PC-9 (cell line): ENCODE measurements at places on chromosomes 5 and 9. TPM values are rescaled to one million over a fixed set of nuclear protein-coding genes. Genes with fewer than 3 reads are reported as not detected.

The CACNA1B gene
- not detected in 2 replicates for total RNA-seq

The INSL6 gene
- not detected in 2 replicates for total RNA-seq

The IL17B gene
- total RNA-seq, result not detected in 2 replicates

The RAI14 gene
- total RNA-seq, result 133 and 145 TPM in 2 replicates

The PAEP gene
- total RNA-seq, result not detected in 2 replicates

The SPAG8 gene
- 0.48 and 1.0 TPM in 2 replicates for total RNA-seq

The MPDZ gene
- total RNA-seq, result 10.8 and 15.3 TPM in 2 replicates

The ITGA2 gene
- 24.7 and 35.8 TPM in 2 replicates for total RNA-seq

The ESM1 gene
- total RNA-seq, result 0.15 TPM in 1 of 2 replicates, not detected in the other

GRCh38 chr9:124868511-124869465 is 6.9 kb downstream of the ARPC5L start:
- DNase-seq, result peak; percentile 93

DNA sequence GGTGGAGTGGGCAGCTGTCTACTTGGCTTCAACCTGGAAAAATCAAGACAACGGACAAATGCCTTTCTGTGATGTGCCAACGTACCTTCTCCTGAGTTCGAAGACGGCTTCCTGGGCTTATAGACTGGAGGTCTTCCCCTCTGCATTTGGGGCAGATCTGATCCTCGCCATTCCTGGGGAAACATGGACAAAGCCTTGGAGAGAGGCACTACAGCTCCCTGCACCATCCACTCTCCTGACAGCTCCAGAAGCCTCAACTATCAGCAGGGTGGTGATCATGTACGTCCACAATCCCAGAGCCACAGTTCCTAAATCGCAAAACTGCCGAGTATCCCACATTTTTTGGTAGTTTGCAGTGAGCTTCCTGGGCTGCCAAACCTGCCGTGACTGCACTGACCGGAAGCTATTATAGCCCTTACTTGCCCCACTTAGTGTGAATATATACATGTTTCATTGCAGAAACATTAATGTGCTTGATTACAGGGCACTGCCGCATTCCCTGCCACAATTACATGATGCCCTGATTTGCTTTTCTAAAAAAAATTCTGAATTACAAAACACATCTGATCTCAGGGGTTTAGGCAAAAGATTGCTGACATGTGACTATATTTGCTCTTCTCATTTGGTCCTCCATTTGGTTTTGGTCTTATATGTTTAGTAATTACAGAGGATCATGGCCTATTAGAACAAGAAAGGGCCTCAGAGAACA is 2.8 kb downstream of the TRAF1 start:
- DNase-seq, result no peak

DNA sequence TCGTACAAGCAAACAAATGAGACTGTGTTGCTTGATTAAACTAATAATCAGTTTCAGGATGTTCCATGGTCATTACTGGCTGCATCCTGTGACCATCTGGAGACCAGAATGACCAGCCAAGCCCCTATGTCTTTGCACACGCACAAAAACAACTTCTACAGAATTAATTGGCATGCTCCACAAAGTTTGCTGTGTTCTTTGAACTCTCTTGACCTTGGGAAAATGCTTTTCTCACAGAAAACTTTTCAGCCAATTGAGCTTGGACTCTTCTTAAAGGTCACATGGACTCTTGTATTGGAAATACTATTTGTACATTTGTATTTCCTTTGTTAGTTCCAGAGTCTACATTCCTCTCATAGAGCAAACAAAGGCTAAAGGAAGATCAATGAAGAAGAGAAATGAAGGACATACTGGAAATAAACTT is 147.8 kb downstream of the ARRDC3 start:
- no peak for DNase-seq

DNA sequence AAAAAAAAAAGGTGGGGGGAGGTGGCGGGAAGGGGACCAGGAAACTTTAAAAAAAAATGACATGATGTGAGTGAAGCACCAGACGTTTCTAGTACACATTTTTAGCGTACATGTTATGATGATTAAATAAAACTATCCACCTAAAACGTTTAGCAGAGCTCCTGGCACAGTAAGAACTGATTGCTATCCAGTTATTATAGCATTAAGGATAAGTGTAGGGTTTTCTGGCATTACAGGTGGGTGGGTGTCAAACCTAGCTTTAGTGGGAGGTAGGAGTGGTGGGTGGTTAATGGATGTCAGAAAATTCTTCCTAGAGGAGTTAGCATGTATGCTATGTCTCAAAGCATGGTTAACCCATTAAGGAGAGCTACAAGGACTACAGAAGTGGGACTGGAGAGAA is 2329.5 kb downstream of the MAT2B start:
- no peak for DNase-seq

- peak; percentile 33 for DNase-seq
Measured at GRCh38 chr5:107476783-107477182, 194.0 kb downstream of the EFNA5 start.

GRCh38 chr9:111805830-111806241 is 11.1 kb upstream of the SHOC1 start:
- no peak for DNase-seq

DNA sequence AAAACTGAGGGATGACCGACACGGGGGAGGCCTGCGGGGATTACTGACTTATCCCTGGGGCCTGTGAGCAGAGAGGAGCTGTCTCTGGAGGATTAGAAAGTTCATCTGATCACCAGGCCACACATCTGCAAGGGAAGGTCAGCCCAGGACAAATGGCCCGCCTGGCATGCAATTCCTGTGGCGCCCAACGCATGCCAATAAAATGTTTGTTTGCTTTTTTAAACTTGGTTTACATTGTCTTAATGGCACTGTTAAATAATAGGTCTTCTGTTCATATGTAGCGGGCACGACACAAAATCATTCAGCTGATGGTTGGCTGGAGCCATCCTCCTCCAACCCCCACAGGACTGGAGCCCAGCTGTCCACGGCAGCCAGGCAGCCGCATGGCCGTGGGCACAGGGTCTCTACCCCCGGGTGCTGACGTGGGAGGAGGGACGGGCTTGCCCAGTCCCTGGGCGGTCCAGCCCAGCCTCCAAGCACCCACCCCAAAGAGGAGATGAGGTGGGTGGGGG is 41.0 kb upstream of the SLC12A7 start:
- DNase-seq, result no peak

GRCh38 chr9:16063241-16063591 is 510.4 kb downstream of the CCDC171 start:
- no peak for DNase-seq

- DNase-seq, result no peak
Measured at GRCh38 chr9:95045751-95046150, 271.8 kb downstream of the FANCC start.

GRCh38 chr5:31530541-31531265 is 1.2 kb downstream of the DROSHA start:
- no peak for DNase-seq

- peak; percentile 52 for DNase-seq
Measured at GRCh38 chr9:84315278-84315877, 25.2 kb downstream of the SLC28A3 start.

DNA sequence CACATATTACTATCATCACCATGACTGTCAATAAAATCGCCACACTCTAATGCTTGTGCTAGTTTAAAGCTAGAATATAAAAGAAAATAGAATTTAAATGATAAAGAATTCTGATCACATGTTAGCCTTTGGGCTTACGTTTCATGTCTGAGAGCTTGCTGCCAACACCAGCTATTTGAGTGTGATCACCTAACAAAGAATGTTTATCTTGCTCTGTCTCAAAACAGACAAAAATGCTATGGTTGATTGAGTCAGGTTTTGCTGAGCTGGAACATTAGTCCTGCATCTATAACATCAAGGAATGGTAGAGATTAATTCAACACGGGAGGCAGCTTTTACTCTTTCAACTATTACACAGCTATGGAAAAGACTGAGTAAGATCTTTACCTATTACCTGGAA is 50.7 kb downstream of the MSX2 start:
- no peak for DNase-seq

GRCh38 chr5:126445502-126446174 is 22.4 kb downstream of the GRAMD2B start:
- no peak for DNase-seq

- DNase-seq, result no peak
Measured at GRCh38 chr5:133841831-133842750, 126.3 kb downstream of the C5orf15 start.

- peak; percentile 18 for DNase-seq
Measured at GRCh38 chr9:4299005-4299795, 668 bp downstream of the GLIS3 start.

DNA sequence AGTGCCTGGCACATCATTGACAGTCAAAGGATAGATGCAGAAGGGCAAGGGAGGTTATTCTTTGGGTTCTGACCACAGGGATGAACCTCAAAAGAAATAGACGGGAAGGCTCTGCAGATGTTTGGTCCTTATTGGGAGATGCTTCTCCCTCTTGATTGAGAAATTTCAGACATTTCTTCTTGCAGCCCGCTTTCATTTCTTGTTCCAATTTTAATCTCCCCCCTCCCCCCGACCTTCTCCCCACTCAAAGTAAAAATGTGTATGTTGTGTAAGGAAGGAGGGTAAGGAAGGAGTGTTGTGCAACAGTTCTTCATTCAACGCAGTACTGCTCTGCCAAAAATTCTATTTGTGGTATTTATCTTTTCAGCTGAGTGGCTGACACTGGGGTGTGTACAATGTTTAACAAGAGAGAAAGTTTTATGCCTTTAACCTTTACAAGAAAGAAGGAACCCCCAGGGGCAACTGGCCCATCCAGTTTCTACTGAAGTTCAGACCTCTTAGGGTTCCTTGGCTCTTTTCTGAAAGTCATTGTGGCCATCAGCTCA is 46.3 kb upstream of the TNFSF15 start:
- DNase-seq, result peak; percentile 57

DNA sequence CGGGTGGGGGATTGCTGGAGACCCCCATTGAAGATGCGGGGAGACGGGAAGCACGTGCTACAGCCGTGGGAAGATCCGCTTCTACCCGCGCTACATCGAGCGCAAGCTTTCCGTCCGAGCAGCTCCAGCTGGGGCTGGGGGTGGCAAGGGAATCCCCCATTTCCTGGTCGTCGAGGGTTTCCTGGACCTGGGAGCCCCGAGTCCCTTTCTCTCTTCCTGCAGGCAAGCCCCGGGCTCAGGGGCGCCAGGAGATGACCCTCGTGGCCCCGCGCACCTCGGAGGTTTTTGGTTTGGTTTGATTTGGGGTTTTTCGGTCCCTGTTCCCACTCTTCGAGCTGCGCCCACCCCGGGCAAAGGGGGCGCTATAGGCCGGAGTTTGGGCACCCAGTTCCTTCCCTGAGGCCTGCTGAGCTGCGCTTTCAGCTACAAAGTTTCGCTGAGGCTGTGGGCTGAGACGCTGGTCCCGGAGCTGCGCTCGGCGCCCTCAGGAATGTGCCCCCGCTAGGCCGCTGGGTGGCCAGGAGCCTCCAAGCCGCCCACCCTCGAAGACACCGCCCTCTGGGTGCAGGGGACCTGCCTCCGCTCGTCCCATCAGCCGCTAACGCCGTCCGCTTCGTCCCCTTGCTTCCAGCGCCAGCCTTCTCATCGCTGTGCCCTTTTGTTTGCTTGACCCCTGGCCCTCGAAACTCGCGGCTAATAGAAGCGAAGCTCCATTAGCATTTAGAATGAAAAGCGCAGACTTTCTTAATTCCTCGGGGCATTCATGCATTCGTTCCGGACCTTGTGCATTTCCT is 2.9 kb downstream of the NR4A3 start:
- peak; percentile 34 for DNase-seq

GRCh38 chr9:89505048-89505447 is 7.1 kb upstream of the SEMA4D start:
- no peak for DNase-seq

GRCh38 chr5:85278193-85278592 is 893.5 kb upstream of the EDIL3 start:
- DNase-seq, result no peak

DNA sequence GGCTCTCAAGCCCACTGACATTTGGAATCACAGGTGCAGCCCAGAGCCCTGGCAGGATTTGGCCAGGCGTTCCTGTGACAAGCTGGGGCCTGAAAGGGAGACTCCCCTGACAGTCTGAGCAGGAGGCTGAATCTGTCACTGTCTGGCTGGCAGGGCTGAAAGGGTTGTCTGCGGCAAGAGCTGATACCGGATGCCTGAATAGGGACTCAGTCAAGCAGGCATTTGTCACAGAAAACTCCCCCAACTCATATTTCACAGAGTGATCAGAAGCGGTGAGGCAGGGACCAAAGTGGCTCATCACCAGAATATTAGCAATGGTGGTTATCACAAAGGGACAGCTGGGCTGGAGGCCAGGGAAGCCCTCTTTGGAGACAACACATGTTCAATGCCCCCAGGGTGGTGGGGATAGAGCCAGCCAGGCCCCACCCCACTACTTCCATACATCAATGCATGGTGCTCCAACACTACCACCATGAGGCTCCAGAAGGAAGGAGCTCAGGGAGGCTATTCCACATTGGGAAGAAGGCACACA is 295.5 kb downstream of the DTWD2 start:
- DNase-seq, result no peak

DNA sequence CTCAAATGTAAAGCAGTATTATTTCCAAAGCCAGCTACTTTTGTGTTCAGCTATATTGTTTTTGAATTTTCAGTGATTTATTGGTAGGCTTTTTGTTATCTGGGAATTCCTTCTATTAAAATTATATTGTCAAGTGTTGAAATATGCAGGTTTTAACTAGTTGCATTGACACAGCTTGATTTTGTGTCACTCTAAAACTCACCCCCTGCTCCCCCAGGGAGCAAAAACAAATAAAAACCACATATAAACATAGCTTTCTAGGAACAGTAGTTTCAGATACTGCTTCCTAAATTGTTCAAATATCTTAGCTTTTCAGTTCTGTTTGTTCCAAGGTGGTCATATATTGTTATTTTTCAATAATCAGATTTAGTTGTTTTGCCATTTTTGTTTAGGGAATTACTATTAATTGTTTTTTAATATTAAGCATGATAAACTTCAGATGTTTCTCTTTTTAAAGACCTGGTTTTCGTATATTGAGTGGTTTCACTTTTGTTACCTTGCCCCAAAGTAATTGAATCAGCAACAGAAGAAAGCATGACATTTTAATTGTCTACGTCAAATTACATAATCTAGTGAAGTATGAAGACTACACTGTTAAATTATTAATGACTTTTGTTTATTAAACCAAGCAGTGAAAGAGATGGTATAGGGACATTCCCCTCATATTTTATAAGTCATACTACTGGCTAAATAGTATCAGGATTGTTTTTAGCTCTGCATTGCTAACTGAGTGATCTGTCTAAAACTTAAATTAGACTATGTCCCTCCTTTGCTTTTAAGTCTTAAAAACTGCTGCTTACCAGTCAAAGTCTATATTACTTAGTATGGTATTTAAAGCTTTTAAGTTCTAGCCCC is 43.4 kb downstream of the ERBIN start:
- DNase-seq, result no peak

- no peak for DNase-seq
Measured at GRCh38 chr5:168136340-168136739, 155.1 kb upstream of the WWC1 start.

- DNase-seq, result peak; percentile 63
Measured at GRCh38 chr5:172868924-172869591, 35.0 kb downstream of the ERGIC1 start.

GRCh38 chr9:37990404-37991015 is 78.5 kb downstream of the SHB start:
- no peak for DNase-seq
